ENCODE measurements at places on chromosomes 13 and 19.

DNA sequence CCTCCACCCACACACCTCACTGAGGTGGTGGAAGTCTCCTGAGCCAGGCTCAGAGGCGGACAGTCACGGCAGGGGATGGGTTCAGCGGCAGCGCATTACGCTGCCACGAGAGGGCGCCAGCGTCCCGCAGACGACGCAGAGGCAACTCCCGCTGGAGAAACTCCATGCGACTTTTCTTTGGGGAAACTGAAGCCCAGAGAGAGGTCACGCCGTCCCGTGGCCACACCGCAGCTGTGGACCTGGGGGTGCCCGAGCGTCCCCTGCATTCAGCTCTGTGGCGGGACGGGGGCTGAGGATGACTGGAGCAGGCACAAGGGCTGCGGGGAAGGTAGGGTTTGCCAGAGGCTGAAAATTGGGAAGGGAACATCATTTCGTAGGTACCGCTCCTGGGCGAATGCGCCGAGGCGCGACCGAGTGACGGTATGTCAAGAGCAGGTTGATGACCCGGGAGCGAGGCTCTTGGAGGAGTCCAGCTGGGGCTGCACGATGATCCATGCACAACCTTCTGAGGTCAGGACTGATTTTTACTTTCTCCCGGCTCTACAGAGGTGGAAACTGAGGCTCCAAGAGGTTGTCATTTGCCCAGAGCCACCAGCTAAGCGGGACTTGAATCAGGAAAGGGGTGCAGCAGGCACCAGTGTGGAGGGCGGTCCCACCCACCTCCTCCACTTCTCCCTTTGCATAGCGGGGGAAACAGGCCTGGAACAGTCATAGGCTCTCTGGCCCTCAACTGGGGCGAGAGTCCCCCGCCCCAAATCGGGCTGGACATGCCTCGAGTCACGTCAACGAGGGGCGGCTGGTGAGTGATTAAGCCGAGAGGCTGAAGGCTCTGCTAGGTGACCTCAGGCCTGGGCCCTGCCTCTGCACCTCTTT lies 690 bp upstream of the ARRDC2 start:
- peak; percentile 56 for DNase-seq

DNA sequence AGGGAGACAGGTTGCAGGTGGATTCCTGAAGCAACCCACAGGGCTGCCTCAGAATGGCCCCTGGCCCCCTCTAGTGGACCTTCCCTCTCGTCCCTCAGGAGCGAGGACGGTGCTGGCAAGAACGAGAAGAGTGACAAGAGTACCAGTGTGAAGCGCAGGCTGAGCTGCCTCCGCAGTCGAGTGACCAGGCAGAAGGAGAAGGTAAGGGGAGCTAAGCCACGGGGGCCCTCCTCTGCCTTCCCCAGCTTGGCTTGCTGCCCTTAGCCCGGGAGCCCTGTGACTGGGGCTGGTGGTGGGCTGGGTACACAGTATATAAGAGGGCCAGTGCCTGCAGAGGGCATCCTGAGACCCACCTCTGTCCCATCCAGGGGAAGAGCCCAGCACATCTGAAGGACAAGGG lies 34.0 kb downstream of the ARHGEF18 start:
- no peak for DNase-seq

- no peak for DNase-seq
Observed at GRCh38 chr13:24223341-24224231, 63.1 kb downstream of the SPATA13 start.

- DNase-seq = no peak
Observed at GRCh38 chr13:62653371-62653770, 1237.7 kb upstream of the PCDH20 start.

- no peak for DNase-seq
Observed at GRCh38 chr13:25062479-25062878, 33.5 kb upstream of the PABPC3 start.

GRCh38 chr13:25649001-25649633 lies 277.3 kb downstream of the ATP8A2 start:
- DNase-seq = no peak

DNA sequence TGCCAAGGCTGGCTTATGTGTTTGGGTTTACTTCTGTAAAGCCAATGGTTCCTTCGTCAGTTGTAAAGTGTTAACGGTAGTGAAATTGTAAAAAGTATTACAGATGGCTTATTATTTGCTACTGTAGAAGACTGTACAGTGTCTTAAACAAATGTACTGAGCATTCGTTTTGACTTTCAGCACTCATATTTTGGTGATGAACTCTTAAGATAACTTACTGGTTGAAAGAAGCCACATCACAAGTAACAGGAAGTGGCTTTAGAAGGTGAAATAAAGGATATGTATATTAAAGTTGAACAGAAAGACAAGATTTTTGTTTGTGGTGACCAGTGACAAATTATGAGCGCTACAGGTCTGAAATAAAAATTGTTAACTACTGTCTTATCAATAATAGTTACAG lies 64.2 kb downstream of the URI1 start:
- DNase-seq = no peak

DNA sequence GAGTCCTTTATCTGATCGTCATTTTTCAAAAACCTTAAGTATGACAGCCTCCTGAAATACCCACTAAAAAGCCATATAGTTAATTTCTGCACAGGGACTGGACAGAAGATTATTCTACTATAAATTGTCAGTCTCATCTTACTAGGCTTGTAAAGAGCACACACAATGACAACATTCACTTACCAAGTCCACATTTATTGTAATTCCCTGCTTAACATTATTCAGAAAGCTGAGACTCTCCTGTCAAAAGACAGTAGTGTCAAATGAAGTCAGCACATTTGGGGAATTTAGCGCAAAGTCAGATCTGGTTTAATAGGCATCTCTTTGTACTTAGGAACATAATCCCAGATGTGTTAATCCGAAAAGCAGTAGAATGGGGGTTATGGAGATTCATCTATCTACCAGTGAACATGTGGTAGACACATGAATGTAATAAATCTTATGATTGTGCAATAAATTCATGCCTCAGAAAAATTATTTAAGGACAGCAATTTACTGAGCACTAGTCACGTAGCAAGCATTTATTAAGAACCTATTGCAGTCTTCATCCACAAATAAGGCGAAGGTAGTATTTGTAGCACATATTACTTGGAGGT lies 224.6 kb upstream of the GPC6 start:
- DNase-seq = no peak

DNA sequence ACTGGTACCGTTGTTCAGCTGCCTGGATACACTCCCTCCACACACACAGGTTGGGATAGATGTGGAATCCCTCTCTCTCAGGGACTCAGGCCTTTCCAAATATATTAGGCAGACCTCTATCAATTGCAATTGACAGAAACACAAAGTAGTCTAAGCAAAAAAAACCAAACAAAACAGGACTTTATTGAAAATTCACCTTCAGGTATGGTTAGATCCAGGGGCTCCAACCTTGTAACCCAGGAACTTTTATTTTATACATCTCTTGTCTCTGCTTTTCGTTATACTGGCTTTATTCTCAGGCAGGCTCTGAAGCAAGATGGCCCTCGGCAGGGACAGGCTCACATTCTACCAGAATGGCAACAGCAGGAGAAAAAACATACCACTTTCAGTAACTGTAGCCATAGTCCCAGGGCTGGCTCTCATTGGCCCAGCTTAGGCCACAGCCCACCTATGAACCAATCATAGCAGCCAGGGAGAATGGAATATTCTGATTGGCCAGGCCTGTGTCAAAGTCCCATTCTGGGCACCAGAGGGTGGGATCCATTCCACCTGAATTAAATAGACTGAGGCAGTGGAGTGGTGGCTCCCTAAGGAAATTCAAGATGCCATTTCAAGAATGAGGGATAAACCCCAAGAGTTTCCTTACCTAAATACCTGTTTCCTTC lies 13.1 kb upstream of the CEACAM19 start:
- no peak for DNase-seq

DNA sequence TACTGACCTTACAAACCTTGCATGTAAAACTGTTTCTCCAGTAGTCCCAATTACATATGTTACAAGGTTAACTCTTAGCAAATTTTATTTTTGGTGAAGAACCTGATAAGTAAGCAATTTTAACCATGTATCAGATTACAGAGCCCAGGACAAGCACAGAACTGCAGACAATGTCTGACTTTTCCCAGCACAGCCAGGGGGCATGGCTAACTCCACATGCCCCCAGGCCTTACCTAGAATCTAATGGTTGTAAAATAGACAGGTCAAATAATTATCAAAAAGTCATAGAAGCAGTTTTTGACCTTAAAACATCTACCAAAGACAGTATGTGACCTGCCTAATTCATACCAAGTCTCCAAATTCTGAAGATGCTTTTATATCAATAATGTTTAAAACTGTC lies 364.1 kb downstream of the FOXO1 start:
- DNase-seq = no peak

DNA sequence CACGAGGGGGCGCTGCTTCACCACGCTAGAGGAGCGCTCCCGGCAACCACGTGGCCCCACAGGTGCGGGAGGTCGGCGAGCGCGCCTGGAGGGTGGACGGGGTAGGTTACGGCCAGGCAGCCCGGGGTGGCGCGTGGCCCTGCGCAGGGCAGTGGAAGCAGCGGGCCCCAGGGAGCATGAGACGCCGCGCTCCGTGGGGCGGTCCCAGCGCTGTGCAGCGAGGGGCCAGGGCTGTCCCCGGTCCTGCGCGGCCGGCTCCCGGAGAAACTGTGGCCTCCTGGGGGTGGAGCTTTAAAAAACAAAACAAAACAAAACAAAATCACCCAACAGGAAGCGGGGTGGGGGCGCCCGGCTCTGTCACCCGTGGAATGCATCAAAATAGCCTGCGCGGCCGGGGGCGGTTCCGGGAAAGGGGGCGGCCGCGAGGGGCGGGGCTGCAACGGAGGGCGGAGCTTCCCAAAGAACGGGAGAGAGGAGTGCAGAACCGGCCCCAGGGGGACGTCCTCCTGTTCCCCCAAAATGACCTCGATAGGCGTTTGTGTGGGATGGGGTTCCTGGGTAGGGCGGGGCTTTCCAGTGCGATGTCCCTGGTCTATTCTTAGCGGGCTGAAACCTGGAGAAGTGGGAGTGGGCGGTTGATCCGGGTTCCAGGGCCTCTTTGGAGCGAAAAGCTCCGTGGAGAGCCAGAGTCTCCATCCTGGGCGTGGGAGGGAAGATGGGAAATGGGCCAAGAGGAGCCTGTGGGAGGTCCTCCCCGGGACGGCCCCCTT lies 27.3 kb downstream of the NUMBL start:
- DNase-seq = peak; percentile 53

Data from DMS153 (cell line).